Fibroblast of skin of right biceps (primary cell): ENCODE measurements at places on chromosomes 5 and 9.

DNA sequence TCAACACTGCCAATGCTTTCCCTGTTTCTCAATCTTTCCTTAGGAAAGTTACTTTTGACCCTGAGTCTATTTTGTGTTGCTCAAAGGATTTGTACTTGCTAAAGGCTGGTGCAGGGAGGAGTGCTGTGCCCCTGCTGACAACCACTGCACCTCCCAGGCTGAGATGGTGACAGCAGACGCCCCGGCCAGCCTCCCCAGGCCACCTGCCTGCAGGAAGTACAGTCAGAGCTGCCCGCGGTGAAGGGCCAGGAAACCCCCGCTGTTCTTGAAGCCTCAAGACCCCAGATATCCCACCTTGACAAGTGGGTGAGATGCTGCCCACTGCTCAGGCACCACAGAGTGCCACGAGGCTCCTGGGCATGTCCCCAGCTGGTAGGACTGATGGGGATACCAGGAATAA, 44.2 kb upstream of the CKMT2 start:
- no peak for DNase-seq

DNA sequence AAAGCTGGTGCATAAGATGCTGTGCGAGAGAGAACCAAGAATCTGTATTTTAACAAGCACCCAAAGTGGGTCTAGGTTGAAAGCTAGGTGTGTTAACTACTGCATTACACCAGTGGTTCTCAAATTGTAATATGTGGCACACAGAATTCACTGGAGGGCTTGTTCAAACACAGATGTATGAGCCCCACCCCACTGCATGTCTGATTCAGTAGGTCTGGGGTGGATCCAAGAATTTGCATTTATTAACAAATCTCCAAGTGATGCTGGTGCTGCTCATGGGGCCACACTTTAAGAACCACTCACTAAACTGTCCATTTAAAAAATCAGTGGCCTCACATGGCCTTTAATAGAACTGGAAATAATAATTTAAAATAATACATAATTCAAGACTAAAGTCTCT, 40.4 kb downstream of the LPAR1 start:
- DNase-seq = peak; percentile 28

- no peak for DNase-seq
Observed at GRCh38 chr5:95272316-95272929, 12.5 kb downstream of the MCTP1 start.

DNA sequence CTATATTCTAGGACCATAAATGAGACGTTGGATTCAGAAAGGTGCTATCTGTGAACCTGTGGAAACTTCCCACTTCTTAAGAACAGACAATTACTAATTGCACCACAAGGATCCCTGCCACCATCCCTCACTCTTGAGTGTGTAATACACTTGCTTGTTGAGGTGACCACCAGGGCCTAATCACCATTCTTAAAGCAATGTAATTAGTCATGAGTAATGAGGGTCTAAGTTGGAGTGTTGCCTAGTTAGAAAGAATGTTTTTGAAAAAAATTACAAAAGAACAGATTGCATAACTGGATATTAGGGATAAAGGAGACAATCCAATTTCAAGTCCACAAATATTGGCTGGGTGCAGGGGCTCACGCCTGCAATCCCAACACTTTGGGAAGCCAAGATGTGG, 56.9 kb upstream of the TRIO start:
- DNase-seq = peak; percentile 54

GRCh38 chr5:40397091-40397490, 282.6 kb upstream of the PTGER4 start:
- no peak for DNase-seq

DNA sequence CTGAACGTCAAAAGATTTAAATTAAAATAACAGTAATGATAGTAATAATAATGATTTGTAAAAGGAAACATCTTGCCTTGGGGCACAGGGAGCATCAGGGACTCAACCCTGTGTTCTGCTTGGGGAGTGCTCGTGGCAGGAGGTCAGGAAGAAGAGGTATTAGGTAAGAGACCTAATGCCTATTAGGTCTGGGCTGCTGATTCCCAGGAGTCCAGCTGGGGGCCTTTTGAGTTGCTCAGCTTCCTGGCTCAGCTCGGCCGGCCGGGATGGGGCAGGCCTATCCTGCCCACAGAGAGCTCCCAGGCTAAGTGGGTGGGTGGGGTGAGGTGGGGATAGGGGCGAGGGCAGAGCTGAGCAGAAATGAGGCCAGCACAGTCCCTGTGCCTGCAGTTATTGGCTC, 17.5 kb downstream of the LMX1B start:
- no peak for DNase-seq

DNA sequence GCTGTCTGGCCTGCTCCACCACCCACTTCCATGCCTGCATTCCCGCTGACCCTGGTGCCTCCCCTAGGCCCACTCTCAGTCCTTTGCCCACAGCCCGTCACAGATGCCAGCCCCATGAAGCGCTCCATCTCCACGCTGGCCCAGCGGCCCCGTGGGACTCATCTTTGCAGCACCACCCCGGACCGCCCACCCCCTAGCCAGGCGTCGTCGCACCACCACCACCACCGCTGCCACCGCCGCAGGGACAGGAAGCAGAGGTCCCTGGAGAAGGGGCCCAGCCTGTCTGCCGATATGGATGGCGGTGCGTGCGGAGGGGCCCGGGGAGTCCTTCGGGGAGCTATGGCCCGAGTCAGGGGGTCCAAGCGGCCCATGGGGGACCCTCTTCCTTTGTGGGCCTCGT, 242.5 kb downstream of the CACNA1B start:
- no peak for DNase-seq

- no peak for DNase-seq
Observed at GRCh38 chr5:157892974-157893373, 34.0 kb upstream of the CLINT1 start.

GRCh38 chr5:41194339-41194738, 19.0 kb downstream of the C6 start:
- DNase-seq = no peak

DNA sequence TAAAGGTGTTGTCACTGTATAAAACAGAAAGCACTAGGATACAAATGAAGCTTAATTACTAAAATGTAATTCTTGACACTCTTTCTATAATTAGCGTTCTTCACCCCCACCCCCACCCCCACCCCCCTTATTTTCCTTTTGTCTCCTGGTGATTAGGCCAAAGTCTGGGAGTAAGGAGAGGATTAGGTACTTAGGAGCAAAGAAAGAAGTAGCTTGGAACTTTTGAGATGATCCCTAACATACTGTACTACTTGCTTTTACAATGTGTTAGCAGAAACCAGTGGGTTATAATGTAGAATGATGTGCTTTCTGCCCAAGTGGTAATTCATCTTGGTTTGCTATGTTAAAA, 43.8 kb downstream of the NDFIP1 start:
- no peak for DNase-seq

- DNase-seq = no peak
Observed at GRCh38 chr5:149940077-149940574, 4.5 kb downstream of the PDE6A start.

- no peak for DNase-seq
Observed at GRCh38 chr5:173663352-173664153, 47.1 kb upstream of the BOD1 start.

- no peak for DNase-seq
Observed at GRCh38 chr5:86688406-86688805, 70.7 kb downstream of the COX7C start.

DNA sequence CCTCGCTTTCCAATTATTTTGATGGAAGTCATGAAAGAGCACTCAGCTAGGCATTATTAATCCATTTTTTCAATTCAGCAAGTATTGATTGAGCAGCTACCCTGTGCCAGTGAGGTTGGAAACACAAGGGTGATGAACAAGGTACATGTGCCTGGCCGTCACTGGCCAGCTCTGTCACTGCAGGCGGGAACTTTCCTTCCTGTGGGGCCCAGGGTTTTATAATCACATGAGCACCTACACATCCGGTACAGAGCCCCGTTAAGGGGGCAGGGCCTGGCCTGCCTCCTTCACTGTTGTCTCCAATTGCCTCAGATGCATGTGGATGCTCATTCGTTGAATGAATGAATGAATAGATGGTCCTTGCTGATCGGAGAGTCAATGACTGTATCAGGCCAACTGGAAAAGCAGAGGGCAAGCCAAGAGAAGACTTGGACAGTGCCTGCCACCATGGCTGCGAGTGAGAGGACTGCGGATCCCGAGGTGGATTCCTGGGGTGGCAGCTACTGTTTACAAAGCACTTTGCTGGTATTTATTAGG, 55.9 kb upstream of the KCNMB1 start:
- DNase-seq = no peak

- DNase-seq = peak; percentile 42
Observed at GRCh38 chr9:95406121-95406520, 88.6 kb upstream of the FANCC start.

DNA sequence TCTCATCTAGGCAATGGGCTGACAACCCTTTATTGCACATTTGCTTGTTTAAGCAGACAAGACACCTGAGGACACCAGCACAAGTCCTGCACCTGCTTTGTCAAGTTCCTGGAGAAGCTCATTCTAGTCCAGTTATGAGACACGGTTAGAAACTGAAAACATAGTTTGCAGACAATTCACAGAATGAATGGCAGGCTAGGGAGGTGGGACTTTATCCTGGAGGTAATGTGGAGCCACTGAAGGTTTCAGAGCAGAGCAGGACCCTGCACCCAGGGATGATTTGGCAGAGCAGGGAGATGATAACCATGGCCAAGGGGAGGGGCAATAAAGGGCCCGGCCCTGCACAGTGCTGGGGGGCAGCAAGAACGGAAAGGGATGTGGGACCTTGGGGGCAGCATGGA, 50.7 kb upstream of the SLC25A51 start:
- no peak for DNase-seq
